Dermis microvascular lymphatic vessel endothelial cell (primary cell): ENCODE measurements at places on chromosomes 7 and 10.

DNA sequence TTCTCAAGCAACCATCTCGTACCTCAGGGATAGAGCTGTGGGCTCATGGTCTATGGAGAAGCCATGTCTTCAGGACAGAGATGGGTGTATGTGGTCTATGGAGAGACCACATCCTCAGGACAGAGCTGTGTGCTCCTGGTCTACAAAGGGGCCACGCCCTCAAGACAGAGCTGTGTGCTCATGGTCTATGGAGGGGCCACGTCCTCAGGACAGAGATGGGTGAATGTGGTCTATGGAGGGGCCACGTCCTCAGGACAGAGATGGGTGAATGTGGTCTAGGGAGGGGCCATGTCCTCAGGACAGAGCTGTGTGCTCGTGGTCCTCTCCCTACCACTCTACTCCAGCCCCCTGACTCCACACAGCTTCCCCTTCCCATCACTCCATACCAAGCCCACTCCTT, 117.8 kb downstream of the WDR37 start:
- no peak for DNase-seq

DNA sequence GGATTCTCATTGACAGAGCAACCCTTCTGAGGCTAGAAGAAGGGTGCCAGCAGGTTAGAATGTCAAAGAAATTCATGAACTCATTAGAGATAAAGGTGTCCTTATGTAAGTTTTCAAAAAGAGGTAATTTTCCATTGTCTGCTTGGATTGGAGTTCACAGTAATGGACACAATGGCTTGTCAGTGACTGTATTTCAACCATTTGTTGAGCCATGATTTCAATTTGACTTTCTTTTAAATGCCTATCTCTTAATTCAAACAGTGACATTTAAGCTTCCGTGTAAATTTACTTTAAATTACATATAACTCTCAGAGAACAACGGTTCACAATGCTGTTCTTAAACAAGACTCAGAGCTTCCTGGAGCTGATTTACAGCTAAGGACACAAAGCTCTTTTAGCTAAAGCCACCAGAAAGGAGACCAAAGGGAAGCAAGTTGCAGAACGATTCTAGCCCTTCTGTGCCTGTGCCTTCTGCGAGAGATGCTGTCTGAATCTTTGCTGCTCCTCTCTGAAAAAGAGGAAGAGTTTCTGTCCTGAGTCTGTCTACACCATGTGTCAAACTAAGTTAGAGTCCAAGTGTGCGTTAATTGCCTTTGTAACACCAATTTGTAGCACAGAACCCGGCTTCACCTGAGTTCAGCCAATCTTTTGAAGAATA, 42.2 kb upstream of the PFKP start:
- DNase-seq, result no peak

- no peak for DNase-seq
Measured at GRCh38 chr7:29282819-29283414, 88.3 kb downstream of the CHN2 start.

- DNase-seq, result no peak
Measured at GRCh38 chr7:43554423-43554822, 28.5 kb upstream of the STK17A start.

GRCh38 chr10:108598320-108598695, 1325.0 kb downstream of the XPNPEP1 start:
- no peak for DNase-seq

GRCh38 chr10:31101123-31101522, 69.5 kb upstream of the ZNF438 start:
- peak; percentile 84 for DNase-seq

DNA sequence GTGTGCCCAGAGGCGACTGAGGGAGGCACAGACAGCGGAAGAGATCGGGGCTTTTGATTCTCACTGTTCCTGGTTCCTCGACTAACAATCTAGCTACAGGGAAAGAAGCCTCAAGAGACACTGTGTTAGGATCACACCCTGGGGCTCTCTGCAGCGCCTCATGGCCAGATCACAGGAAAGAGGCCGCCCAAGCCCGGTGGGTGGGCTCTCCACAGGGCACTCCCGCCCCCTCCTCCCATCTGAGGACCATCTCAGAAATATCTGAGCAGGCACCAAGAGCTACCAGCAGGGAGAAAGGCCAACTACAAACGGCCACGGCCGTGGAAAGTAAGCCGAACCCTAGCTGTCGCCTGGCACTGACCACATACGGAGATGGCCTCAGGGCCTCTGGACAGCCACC, 224.2 kb downstream of the MLLT10 start:
- DNase-seq, result no peak

- peak; percentile 63 for DNase-seq
Measured at GRCh38 chr7:101688183-101688831, 59.2 kb upstream of the MYL10 start.

GRCh38 chr10:81843042-81843441, 32.0 kb upstream of the NRG3 start:
- DNase-seq, result no peak

DNA sequence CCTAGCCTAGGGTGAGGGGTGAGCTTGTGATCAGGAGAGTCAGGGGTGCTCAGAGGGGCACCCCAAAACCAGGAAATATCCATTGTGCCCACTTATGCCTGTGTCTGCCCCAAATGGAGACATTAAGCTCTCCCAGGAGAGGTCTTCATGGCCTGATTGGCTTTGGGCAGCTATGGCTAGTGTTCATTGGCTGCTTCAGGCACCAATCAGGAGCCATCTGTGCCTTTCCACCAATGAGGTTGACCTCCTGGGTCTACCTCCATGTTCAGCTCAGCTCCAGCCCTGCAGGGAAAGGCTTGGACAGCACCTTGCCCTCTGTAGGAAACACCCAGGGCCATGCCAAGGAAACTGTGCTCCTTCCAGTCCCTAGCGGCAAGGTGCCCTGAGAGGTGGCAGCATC, 23.9 kb upstream of the HSPB1 start:
- DNase-seq, result no peak

DNA sequence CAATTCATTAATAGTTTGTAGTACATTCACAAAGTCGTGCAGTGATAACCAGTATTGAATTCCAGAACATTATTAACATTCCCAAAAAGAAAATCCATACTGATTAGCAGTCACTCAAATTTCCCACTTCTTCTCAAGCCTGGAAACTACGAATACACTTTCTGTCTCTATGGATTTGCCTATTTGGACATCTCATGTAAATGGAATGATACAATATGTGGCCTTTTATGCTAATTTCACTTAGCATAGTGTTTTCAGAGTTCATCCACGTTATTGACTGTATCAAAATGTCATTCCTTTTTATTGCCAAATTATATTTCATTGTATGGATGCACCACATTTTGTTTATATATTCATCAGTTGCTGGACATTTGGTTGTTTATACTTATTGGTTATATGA, 78.8 kb downstream of the STK31 start:
- DNase-seq, result no peak

DNA sequence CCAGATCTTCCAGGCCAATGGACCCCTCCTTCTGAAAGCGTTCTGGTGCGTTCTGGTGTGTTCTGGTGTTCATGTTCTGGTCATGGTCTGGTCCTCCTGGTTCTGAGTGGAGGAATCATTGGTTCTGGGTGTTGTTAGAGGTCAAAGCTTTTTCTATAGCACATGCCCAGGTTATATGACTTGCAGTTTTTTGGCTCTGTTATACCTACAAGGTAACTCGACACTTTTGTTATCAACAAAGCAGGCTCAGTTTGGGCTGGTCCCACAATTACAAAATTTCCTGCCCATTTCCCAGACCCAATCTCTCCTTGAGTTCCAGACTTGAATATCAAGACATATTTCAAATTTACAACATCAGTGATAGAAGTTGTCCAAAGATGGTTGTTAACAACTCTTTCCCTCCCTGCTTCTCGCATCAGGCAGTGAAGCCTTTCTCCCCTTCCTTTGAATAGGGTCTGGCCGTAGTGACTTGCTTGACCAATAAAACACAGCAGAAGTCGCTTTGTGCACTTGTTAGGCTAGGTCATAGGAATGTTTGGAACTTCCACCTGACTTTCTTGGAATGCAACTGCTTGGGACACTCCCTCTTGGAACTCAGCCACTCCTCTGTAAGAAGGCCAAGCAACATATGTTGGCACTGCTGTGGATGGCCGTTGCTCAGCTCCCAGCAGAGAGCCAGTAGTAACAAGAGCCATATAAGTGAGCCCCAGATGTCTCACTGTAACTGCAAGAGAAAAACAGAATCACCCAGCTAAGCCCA, 83.1 kb upstream of the STEAP1B start:
- DNase-seq, result no peak

GRCh38 chr7:37825038-37825437, 23.4 kb upstream of the NME8 start:
- no peak for DNase-seq

- peak; percentile 37 for DNase-seq
Measured at GRCh38 chr7:47179812-47180515, 401.9 kb downstream of the TNS3 start.

- no peak for DNase-seq
Measured at GRCh38 chr7:149074116-149074885, 16.2 kb downstream of the ZNF786 start.

- DNase-seq, result no peak
Measured at GRCh38 chr10:109886037-109886780, 37.1 kb downstream of the XPNPEP1 start.

GRCh38 chr7:38664972-38665371, 33.8 kb upstream of the AMPH start:
- no peak for DNase-seq

DNA sequence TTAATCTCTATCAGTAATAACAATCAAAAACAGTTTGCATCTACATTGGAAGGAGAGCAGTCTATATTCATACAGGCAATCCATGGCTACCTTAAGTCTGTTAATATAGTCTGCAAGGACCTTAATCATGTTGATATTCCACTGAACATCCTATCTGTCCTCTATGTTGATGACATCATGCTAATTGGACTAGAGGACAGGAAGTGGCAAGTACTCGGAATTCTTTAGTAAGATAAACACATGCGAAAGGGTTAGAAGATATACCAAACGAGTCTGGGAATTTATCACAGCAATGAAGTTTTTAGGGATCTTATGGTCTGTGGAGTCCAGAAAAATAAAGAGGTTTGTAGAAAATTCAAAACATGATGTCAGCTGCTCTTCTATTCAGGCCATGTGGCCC, 11.3 kb upstream of the SAMD9L start:
- peak; percentile 5 for DNase-seq

GRCh38 chr10:131547129-131547799, 235.7 kb upstream of the TCERG1L start:
- DNase-seq, result no peak

DNA sequence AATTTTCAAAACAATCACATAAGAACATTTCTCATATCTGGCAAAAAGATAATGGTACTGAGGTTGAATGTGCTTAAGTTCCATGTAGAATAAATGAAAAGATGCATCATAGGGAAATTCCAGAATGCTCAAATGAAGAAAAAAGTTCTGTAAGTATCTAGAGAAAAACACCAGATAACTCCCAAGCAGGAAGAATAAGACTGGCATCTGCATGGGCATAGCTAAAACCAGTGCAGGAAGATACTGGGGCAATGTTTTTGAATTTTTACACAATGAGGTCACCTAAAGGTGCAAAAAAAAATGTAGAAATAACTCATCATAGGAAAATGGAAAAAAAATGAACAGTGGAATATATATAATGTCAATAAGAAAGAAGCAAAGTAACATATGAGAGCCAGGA, 275.2 kb downstream of the BAMBI start:
- DNase-seq, result no peak

DNA sequence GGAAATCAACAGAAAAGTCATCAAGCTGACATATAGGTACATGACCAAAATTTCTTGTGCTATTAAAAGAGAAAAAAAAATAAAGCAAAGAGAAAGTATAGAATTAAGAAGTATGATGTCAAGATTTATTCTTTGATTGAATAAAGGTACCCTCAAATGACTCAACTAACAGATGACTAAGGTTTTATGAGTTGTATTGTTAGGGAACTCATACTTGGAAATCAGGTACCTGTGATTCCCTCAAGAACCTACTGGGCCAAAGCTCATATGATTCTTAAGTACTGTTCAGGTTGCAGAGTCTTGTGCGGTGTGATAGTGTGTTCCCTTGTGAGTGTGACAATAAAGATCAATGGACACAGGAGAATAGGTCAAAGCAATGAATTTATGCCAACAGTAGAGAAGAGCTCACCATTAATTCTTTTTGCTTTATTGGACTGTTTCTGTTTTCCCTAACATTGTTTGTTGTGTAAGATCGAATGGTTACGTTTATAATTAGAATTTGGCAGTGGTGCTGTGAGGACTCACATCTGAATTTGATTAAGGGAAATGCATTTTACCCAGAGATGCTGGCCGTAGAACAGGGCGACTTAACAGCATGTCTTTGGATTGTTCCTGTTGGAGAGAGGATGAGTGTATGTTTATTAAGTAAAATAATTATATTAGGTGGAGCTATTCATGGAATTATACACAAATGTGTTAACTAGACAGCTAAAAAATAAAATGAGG, 293.2 kb upstream of the SEMA3D start:
- DNase-seq, result no peak

GRCh38 chr7:151251689-151252560, 3.4 kb upstream of the SMARCD3 start:
- DNase-seq, result peak; percentile 61

DNA sequence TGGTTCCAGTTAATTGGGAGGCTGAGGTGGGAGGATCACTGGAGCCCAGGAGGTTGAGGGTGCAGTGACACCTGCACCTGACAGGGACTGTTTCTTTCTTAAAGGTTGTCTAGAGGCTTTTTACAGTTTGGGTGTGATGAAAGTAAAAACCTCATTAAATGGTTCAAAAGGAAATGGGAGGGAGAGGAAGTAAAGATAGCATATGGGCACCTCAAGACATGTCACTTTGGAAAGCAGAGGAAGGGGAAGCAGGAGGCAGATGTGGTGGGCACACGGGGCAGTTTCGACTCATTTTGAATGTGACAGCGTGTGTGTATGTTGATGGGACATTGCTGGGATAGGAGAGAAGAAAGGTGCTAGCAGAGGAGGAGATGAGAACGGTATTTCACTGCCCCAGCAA, 203.1 kb downstream of the MLLT10 start:
- no peak for DNase-seq
